T-helper 22 cell (primary cell): ENCODE measurements at places on chromosomes 12 and 14.
A peak's percentile ranks its signal among the peaks of the same experiment; 100 is the strongest.

- DNase-seq = no peak
Observed at GRCh38 chr12:42728770-42729534, 139.4 kb upstream of the PRICKLE1 start.

DNA sequence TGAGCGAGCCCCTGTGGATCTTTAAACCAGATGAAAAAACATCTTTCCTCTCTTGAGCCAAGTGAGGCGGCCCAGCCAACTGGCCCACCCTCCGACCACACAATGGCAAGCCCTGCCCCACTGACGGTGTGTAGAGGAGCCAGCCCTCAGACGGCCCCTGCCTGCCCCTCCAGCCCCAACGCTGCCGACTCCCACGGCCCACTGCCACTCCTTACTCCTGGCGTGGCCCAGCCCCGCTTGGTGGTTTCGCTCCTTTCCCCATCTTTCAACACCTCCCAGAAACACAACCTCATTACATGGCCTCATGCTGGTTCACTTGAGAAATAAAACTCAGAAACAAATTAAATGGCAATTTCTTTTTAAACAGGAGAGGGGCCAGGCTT lies 80.6 kb upstream of the DICER1 start:
- DNase-seq = no peak

DNA sequence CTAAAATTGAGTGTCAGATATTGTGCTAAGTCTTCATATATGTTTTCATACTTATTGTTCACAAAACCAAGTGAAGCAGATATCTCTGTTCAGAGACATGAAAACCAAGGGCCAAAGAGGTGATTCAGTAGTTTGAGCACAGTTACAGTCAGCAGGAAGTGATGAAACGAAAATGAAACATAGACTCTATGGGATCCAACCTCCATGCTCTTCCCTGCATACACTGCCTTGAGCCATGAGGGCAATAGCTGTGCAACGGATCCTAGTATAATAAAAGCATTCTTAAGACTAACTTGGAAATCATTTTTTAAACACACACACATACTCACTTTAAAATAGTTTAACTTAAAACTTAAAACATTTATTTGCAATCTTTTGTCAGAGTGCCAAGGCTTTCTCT lies 27.9 kb downstream of the ESR2 start:
- DNase-seq = no peak

GRCh38 chr12:120290609-120291305 lies 946 bp downstream of the RNU4-2 start:
- no peak for DNase-seq

DNA sequence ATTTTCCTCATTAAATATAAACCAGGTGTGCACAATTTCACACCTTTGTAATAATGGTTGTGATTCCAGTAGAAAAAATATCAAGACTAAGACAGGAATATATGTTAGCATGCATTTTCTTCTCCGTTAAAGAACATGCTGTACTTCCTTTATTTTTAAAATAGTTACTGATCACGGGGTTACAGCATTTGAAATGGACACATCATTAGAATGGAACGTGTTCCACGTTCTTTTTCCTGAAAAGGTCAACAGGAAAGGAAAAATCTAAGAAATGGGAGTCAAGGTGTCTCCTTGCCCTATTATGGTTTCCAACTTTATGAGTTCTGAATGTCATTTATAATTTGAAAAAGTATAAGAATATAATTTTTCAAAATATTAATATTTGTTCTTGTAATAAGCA lies 1325.7 kb downstream of the SLC16A7 start:
- no peak for DNase-seq

GRCh38 chr14:105168496-105168978 lies at the start of gene JAG2:
JAG2 (minus strand) TSS chr14:105168776; CDS start chr14:105168420, 356 bp downstream.
- DNase-seq = peak; percentile 54

DNA sequence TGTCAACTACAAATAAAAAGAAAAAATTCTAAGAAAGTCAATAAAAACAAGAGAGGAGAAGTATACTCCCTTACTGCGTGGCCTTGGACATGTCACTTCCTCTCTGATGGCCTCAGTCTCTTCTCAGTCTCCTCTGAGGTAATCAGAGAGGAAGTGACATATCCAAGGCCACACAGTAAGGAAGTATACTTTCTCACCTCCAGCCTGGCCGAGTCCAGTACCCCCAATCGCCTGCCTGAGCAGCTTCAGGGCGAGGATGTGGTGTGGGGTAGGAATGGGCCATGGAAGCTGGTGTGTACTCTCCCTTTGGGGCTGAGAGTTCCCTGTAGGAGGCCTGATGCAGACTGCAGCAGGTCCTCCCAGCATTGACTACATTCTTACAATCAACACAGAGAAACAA lies 15.8 kb downstream of the VDR start:
- DNase-seq = no peak

DNA sequence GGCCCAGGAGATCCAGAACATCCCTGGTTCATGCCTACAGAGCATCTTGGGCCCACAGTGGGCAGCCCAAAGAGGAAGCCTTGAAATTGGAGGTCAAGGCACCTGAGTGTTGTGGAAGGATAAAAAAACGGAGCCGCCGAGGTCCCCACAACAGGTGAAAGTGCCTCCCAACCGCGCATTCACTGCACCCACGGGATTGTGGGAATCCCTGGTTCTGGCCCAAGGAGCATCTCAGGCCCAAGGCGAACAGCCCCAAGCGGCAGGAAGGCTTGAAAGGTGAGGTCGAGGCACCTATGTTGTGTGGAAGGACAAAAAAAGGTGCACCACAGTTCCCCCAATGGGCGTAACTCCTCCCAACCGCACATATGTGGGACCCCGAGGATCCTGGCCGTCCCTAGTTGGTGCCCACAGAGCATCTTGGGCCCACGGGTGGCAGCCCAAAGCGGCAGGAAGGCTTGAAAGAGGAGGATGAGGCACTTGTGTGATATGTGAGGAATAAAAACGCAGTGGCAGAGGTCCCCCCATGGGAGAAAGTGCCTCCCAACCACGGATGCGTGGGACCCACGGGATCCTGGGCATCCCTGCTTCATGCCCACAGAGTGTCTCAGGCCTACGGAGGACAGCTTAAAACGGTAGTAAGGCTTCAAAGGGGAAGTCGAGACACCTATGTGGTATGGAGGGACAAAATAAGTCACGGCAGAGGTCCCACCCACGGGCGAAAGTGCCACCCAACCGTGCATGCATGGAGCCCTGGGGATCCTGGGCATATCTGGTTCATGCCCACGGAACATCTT lies 583.9 kb downstream of the ALG10 start:
- DNase-seq = no peak

DNA sequence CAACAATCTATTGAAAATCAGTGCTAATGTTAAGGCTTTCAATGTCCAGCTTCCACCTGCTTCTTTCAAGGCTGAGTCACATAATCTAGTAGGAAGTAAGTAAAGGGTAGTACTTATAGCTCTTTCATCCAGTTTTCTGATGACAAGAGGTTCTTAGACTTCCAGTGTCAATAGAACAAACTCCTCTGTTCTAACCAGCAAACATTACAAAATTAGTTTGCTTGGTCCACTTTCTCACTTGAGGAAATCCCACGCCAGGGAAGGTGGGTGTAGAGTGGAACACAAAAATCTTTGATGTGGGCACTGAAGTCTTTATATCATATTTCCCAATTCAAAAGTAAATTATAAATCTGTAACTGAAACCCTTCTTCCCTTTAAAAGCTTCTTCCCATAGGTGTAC lies 2.6 kb downstream of the NPC2 start:
- no peak for DNase-seq

- no peak for DNase-seq
Observed at GRCh38 chr14:54257424-54257823, 139.4 kb upstream of the CDKN3 start.

- DNase-seq = no peak
Observed at GRCh38 chr12:65881965-65882413, 57.7 kb downstream of the HMGA2 start.

DNA sequence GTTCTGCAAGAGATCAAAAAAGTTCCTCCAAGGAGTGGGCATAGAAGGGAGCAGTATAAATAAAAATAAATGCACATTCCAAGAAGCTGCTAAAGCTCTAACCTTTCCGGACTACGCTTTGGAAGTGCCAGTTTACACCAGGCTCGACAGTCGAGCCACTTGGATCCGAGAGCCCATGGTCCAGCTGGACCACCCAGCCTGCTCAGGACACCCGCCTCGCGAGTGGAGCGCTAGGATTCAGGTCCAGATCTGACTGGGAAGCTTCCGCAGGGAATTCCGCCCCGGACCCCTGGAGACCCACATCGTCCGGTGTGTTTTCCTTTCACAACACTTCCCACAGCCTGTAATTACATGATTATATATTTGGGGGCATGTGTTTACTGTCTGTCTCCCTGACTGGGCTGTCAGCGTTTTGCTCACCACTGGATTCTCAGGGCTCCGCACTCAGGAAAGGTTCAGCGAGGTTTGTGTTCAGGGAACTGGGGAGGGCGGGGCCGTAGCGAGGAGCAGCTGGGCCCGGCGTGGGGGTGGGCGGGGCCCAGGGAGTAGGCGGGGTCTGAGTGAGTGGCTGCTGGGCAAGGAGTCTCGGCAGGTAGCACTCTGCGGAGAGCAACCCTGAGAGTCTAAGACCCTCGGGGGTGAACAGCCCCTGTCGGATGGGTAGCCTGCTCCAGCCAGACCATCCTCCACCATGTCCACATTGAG lies 52.3 kb upstream of the TMEM263 start:
- peak; percentile 48 for DNase-seq

DNA sequence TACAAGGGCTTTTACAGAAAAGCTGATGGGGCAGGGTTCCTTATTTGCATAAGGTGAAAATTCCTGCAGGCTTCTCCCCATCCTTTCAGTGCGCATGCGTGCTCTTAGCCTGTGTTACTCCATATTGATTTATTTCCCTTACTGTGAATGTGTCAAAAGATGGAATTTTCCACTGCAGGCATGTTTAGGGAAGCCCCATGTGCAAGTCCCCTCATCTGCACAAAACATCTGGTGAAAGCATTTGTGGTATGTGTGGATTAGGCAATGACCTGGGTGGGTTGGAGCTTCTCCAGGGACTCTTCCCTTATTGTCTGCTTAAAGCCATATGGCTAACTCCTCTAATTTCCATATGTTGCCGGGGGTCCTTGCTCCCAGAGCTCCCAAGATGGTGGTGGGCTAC lies 912.7 kb upstream of the LRFN5 start:
- DNase-seq = no peak

GRCh38 chr12:109923481-109924245 lies 23.6 kb downstream of the TCHP start:
- no peak for DNase-seq
